ENCODE measurements at places on chromosomes 2 and 18.

- no peak for DNase-seq
These were observed 8.1 kb upstream of the BMP10 start for GRCh38 chr2:68879296-68879695.

DNA sequence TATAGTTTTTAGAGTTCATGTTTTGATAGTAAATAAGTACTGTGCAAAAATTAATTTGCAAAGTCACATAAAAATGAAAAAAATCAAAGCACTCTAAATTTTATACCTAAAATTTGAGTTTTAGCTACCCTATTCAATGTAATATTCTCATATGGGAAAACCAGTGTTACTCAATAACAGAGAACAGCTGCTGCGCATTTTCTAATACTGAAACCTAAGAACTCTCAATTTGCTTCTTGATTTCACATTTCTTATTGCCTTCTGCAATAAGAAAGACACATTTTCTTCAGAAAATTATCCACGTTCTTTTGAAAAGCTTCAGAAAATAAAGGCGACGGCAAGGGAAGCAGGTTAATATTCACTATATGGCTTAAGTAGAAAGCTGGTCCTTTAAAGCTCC is 199.1 kb upstream of the CCDC150 start:
- DNase-seq = no peak

- DNase-seq = no peak
These were observed 14.4 kb downstream of the SLC39A6 start for GRCh38 chr18:36114738-36115137.

DNA sequence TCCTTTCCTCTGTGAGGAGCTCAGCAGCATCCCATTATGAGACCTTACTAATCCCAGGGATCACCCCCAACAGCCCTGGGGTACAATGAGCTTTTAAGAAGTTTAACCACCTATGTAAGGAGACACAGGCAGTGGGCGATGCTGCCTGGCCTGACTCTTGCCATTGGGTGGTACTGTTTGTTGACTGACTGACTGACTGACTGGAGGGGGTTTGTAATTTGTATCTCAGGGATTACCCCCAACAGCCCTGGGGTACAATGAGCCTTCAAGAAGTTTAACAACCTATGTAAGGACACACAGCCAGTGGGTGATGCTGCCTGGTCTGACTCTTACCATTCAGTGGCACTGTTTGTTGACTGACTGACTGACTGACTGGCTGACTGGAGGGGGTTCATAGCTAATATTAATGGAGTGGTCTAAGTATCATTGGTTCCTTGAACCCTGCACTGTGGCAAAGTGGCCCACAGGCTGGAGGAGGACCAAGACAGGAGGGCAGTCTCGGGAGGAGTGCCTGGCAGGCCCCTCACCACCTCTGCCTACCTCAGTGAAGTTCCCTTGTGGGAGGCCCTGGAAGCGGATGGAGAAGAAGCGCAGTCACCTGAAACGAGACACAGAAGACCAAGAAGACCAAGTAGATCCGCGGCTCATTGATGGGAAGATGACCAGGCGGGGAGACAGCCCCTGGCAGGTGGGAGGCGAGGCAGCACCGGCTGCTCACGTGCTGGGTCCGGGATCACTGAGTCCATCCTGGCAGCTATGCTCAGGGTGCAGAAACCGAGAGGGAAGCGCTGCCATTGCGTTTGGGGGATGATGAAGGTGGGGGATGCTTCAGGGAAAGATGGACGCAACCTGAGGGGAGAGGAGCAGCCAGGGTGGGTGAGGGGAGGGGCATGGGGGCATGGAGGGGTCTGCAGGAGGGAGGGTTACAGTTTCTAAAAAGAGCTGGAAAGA is 7.6 kb downstream of the PROC start:
- no peak for DNase-seq

GRCh38 chr2:208541461-208541988 is 134.9 kb downstream of the PTH2R start:
- peak; percentile 18 for DNase-seq

DNA sequence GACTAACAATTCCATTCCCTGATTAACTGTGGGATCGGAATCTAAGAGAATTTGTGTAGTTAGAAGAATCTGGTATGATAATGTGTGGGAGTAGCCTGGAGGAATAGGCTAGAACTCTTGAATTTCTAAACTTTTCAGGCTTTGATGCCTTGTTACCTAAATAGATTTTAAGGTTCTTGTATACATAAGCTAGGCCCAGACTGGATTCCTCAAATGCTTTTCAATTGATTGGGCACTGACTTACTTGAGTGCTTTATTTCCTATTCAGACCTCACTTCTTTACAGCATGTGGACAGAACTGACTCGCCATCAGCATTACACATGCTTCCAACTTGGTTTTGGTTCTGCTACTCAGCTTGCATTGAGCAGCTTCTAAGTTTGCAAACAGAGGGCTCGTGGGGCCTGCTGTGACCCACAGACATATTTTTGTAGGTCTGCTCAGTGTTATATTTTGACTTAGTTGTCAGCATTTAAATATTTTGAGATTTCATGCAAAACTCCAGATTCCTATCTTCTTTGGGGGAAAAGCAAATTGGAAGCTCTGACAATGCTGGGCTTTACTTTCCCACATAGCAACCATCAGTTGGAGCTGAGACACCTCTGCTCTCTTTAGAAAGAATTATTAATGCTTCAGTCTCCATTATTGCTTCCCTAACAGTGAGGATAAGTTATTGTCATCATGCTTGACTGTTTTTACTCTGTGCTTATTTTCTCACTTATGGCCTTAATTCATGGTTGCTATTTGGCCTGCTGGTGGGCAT is 5.7 kb downstream of the PARD3B start:
- peak; percentile 68 for DNase-seq

DNA sequence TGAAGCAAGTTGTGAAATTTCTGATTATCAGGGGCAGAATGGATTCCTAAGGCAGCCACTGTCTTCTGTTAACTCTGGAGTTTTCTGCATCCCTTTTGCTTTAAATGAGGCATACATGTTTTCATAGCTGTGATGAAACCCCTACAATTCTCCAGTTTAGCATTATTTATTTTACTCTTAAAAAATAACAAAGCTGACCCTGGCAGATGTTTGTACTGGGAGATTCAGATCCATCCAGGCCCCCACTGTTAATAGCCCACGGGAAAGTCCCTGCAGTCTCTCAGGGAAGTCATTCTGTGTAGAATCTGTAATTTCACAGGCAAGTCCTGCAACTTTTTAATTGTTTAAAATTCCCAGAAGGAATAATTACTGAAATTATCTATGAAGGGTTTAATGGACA is 353 bp upstream of the SULT1C4 start:
- no peak for DNase-seq

GRCh38 chr2:42170619-42171395 is 1.7 kb downstream of the EML4 start:
- DNase-seq = no peak

- peak; percentile 36 for DNase-seq
These were observed 58.3 kb downstream of the EFEMP1 start for GRCh38 chr2:55865096-55865835.

- DNase-seq = no peak
These were observed 154.2 kb downstream of the DCDC2C start for GRCh38 chr2:3857576-3857975.

GRCh38 chr2:150099805-150100204 is 387.7 kb downstream of the RND3 start:
- no peak for DNase-seq

DNA sequence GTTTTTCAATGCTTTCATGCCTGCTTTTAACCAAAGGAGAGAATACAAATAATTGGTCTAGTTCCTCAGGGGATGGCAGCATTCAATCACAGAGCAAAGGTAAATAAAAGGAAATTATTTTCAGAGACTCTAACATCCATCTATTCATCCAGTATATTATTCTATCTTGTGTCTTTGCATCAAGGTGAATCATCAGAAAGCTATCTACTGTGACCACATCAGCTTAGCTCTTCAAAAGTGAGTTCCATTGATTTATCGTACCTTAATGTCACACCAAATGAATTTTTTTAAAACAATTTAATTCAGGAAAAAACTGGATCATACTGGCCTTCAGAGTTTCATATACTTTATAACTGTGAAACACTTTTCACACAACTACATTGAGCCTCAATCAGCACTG is 66.1 kb downstream of the CHN1 start:
- peak; percentile 64 for DNase-seq

DNA sequence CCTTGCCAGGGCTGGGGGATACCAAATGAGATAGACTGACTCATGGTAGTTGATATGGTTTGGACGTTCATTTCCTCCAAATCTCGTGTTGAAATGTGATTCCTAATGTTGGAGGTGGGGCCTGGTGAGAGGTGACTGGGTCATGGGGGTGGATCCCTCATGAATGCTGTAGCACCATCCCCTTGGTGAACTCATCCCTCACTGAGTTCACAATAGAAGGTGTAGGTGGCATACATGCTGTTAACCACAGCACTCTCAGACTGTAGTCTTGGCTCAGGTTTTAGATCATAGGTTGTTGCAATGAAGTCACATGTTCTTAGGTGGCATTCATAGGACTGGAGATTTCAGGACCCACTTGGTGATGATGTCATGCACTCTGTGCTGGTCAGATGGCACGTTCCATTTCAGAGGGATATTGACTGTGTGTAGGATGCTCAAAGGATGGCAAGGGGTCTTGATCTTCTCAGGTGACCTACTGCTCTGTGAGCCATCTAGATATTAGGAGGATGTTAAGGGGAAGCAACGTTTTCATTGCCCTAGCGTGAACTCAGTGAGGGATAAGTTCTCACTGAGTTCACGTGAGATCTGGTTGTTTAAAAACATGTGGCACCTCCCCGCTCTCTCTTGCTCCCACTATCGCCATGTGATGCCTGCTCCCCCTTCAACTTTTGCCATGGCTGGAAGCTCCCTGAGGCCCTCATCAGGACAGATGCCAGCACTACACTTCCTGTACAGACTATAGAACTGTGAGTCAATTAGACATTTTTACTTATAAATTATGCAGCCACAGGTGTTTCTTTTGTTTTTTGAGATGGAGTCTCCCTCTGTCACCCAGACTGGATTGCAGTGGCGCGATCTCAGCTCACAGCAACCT is 73.8 kb upstream of the ACAA2 start:
- peak; percentile 69 for DNase-seq

DNA sequence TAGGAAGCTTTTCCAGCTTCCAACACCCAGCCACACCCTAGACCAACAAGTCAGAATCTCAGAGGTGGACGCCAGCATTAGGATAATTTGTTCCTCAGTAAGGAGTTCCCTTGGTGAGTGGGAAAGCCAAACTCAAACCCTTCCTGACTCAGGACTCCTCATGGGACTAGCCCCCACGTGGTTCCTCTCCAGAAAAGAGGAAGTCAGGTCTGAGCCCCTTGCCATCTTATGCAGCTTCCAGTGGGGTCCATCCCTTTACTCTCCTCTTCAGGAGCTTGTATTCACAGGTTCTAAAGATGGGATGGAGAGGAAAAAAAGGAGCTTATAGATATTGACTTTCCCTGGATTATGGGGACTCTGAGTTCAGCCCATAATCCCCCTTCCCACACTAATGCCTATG is 14.8 kb upstream of the NOTO start:
- no peak for DNase-seq

All from kidney tubule cell (primary cell).